ENCODE measurements at places on chromosomes 13 and 19.

- no peak for DNase-seq
These were observed 97.7 kb upstream of the VSTM2B start for GRCh38 chr19:29428071-29428470.

DNA sequence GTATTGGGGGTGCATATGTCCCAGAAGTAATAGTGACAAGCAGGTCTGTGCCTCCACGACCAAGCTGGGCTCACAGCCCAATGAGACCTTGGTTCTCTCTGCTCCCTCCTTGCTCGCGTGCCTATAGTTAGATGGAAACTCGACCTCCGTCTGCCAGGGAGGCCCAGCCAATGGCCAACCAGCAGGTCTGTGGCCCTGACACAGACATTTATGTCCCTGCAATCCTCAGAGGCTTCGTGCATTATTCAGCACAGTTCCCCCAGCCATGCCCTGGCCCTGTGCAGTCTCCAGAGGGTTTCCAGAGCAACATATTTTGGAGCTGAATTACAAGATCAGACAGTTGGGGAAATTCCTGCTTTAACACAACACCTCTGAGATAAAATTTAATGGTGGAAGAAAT is 105.1 kb downstream of the UQCRFS1 start:
- DNase-seq, result no peak

DNA sequence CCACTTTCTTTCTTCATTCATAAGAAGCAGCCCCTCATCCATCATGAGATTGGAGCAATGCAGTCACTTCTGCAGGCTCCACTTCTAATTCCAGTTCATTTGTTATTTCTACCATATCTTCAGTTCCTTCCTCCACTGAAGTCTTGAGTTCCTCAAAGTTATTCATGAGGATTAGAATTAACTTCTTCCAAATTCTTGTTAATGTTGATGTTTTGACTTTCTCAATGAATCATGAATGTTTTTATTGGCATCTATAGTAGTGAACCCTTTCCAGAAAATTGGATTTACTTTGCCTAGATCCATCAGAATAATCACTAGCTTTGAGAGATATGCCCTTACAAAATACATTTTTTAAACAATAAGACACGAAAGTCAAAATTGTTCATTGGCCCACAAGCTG is 2567.7 kb upstream of the PCDH20 start:
- DNase-seq, result no peak

DNA sequence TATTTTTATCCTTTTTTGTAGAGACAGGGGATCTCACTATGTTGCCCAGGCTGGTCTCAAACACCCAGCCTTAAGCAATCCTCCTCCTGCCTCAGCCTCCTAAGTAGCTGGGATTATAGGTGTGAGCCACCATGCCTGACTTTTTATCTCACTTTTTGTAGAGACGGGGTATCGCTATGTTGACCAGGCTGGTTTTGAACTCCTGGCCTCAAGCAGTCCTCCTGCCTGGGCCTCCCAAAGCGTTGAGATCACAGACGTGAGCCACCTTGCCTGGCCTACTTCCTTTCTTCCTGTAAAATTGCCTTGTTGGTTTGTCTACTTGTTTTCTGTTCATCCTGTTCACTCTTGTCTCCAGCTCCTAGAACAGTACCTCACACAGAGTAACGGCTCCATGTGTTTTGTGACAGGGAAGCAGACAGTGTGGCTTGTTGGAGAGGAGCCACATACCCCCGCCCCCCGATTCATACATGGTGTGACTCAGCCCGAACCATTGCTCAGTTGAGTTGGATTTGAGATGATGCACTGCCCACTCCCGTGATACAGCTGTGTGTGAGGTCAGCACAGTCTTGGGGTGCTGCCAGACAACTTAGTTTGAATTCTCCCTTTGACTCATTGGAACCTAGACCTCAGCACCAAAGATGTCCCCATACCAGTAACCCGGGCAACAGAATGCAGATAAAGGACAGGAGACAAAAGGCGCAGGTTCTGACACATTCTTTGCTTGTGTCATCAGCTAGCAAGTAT is 34.2 kb downstream of the GPR42 start:
- no peak for DNase-seq

DNA sequence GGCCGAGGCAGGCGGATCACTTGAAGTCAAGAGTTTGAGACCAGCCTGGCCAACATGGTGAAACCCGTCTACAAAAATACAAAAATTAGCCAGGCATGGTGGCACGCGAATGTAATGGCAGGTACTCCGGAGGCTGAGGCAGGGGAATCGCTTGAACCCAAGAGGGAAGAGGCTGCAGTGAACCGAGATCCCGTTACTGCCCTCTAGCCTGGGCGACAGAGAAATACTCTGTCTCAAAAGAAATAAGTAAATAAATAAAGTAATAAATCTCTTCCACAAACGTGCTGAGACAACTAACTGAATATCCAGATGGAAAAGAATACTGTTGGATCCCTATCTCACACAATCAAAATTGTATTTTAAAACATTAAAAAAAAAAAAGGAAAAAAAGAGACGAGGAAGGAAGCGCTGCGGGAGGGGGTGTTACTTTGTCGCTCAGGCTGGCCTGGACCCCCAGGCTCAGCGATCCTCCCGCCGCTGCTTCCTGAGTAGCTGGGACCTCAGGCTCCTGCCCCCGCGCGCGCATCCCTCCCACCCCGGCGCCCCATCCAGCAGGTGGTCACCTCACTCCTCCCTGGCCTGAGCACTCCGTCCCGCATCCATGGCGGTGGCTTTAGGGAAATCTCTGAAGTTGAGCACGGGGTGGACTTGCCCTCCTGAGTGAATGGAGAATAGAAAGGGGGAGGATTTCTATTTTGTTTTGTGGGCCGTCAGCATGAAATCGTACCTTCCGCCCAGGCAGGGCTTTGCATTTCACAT is 628 bp upstream of the ZNF813 start:
- DNase-seq, result no peak

DNA sequence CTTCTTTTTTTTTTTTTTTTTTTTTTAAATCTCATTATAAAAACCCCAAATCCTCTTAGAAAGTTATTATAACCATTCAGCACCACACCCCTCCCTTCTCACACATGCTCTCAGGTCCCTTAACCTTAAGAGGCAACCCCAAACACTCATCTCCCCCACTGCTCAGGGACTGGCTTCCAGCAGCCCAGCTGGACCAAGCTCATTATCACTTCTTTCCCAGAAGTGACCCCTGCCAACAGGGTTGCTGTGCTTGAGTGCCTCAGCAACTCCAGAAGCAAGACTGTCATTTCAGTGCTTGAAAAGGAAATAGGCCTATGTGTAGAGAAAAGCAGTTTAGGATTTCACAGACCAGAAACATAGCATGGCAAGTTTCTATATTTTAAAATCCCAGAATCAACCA is 84.3 kb downstream of the SLAIN1 start:
- no peak for DNase-seq

- DNase-seq, result no peak
These were observed 170.5 kb downstream of the SHISA2 start for GRCh38 chr13:25881136-25881926.

- DNase-seq, result no peak
These were observed 116.6 kb upstream of the MCF2L start for GRCh38 chr13:112852392-112852791.

DNA sequence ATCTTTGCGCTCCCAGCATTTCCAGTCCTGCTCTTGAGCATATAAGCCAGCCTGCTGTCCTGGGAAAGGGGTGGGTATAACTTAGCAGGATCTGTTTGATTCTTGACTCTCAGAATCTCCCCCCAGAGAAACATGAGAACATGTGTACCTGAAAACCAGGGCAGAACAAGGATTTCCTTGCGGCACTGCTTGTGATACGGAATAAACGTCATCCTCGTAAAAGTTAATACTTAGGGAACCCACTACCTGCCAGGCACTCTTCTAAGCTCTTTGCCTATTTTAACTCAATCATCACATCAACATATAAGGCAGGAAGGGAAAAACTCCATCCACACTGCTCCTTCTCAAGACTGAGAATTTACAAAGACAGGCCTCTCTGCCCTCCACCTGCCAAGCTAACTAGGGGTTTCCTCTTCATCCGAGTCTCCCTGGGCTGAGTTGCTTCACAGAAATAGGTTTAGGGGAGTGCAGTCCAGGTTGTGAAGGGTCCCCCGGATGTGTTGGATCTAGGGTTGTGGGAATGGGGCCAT is 1.1 kb downstream of the ZNF653 start:
- no peak for DNase-seq

GRCh38 chr19:49057636-49058234 is at the start of gene CGB7:
Gene CGB7, minus strand, starts transcription at chr19:49057749. Its CDS starts 2,374 bp downstream, at chr19:49055375.
- DNase-seq, result peak; percentile 5

GRCh38 chr13:67538906-67539305 is 308.8 kb upstream of the PCDH9 start:
- DNase-seq, result no peak

DNA sequence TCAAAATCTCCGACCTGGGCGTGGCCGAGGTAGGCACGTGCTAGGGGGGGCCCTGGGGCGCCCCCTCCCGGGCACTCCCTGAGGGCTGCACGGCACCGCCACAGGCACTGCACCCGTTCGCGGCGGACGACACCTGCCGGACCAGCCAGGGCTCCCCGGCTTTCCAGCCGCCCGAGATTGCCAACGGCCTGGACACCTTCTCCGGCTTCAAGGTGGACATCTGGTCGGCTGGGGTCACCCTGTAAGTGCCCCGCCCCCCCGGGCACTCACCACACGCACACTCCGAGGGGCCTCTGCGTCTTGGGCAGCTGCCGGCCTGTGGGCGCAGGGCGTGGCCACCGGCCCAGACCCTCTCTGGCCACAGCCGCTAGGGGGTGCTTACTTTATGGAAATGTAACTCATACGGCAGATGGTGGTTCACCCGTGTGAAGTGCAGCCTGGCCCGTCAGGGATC is 14.9 kb downstream of the STK11 start:
- DNase-seq, result no peak

DNA sequence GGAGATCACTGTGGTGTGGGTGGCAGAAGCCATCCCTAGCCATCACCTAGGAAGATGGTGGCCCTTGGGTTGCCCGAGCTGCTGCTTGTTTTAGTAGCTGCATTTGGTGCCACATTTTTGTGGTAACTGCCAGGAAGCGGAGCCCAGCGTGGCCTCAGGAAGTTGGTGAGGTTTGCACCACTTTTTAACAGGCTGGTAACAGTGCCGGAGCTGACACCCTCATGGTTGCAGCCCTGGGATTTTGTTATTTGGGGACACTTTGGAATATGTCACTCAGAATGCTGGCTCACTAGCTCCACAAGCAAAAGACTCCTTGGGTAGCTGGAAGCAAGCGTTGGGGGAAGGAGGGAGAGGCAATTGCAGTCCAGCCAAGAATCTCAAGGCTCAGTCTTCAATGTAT is 22.1 kb downstream of the ACTN4 start:
- DNase-seq, result no peak

DNA sequence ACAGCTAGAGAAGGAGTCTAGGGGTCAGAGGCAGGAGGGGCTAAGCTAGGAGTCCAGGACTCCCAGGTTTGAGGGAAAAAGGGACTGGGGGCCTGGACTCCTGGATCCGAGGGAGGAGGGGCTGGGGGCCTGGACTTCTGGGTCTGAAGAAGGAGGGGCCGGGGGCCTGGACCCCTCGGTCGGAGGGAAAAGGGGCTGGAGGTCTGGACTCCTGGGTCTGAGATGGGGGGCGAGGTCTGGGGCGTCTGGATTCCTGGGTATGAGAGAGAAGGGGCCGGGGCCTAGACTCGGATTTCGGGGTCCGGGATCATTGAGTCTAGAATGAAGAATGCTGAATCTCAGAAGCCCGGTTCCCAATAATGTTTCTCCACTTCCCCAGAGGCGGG is 18.5 kb downstream of the BRSK1 start:
- DNase-seq, result no peak

DNA sequence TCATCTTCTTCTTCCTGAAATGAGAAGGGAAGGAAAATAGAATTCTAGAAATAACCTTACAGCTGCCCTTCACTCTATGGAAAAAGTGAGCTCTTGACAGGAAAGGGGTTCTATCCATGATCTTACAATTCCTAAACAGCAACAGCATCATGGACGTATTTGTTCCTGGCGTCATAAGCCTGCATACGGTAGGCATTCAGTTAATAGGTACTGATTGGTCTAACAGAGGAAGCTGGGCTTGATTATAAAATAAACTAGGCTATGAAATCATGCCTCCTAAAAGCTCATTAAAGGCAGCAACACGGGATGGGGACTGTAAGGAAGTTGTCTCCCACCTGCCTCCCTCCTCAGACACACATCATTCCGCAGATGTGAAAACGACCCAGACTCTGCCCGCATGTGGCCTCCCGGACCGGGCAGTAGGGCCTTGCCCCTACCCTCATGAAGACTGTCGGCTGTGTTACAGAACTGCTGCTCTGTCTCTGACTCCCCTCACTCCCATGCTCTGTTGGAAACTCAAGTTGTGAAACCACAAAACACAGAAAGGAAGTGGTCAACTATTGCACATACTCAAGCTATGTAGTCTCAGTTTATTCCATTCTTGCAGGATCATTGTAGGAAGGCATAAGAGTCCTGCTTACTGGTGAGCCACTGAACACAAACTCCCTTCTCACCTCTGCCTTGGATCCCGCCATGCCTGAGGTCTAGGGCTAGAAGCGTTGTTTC is 129.8 kb downstream of the DLEU7 start:
- no peak for DNase-seq

DNA sequence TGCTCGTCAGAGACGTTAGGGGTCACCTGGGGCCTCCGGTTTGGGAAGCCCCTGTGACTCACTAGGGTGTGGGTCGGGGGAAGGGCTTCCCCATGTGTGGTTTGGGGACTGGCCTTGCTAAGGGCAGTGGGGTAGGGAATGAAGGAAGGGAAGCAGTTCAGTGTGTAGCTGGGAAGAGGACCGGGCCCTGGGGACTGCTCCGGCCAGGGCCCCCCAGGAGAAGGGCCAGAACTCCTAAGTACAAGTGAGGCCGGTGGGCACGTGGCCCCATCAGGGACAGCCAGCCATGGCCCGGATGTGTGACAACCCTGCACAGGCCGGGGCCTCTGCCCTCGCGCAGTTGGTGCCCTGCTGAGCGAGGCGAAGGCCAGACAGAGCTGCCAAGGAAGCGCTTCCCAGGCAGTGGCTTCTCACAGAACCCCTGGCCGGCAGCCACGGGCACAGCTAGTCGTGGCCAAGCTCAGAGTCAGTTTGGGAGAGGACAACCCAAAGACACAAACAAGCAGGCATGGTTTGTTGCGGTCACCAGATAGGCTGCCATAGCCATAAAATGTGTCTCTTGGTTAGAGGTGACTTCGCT is 25.7 kb downstream of the TEX29 start:
- DNase-seq, result no peak

DNA sequence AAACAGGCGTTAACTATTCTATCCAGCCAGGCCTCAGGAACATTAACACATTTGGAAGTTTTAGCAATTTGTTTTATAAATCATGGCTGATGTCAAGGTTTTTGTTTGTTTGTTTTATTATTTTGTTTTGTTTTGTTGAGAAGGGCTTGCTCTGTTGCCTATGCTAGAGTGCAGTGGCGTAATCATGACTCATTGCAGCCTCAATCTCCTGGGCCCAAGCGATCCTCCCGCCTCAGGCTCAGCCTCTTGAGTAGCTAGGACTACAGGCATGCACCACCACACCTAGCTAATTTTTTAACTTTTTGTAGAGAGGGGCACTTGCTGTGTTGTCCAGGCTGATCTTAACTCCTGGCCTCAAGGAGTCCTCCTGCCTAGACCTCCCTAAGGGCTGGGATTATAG is 28.3 kb downstream of the NUP58 start:
- DNase-seq, result no peak

GRCh38 chr13:26487781-26488180 is 69.7 kb upstream of the WASF3 start:
- DNase-seq, result no peak

- DNase-seq, result peak; percentile 30
These were observed 1.1 kb downstream of the AKAP8L start for GRCh38 chr19:15417699-15418098.
